ENCODE measurements at places on chromosomes 1 and 21. TPM values are rescaled to one million over a fixed set of nuclear protein-coding genes. Genes with fewer than 3 reads are reported as not detected.

The ATP1B1 gene
- 0.81 TPM for polyA plus RNA-seq

The TMPRSS15 gene
- polyA plus RNA-seq = 0.14 TPM

The TCHH gene
- polyA plus RNA-seq = not detected

The GPA33 gene
- polyA plus RNA-seq = 2.5 TPM

The PLEKHA6 gene
- polyA plus RNA-seq = 0.31 TPM
